ENCODE measurements at places on chromosomes 1 and 21.

DNA sequence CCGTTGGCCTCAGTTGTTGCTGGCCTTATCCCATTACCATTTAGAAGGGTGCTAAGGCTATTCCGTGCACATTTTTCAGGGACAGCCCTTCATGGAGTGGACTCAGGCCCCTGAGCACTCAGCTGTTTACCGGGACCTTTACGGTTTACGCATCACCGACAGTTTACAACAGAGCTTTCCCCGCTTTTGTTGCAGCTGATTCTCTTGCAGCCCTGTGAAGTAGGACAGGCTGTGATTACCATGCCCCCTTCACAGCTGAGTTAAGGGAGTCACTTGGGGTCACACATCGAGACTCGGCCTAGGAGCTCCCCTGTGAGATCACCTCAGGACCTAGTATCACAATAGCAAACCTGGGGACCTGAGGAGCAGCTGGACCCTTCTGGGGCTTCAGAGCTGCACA lies 41.9 kb downstream of the PTPRF start:
- DNase-seq, result no peak

- no peak for DNase-seq
These were observed 19.5 kb downstream of the HLCS start for GRCh38 chr21:36946949-36947356.

DNA sequence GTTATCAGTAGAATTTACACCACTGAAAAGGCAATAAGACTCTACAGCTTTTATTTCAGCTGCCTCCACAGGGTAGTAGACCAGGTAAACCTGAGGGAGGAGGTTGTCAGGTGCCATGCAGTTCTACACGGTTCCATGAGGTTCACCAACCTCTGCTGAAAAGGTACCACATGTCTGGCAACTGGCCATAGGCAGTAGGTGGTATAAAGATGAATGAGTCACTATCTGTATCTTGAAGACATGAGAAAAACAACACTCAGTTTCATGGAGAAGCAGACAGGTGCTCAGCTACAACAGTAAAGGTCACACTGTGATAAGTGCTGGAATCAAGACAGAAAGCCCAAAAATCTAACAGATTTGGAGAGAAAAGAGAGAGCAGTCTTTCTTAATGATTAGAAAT lies 145.4 kb downstream of the PTGER3 start:
- DNase-seq, result no peak

DNA sequence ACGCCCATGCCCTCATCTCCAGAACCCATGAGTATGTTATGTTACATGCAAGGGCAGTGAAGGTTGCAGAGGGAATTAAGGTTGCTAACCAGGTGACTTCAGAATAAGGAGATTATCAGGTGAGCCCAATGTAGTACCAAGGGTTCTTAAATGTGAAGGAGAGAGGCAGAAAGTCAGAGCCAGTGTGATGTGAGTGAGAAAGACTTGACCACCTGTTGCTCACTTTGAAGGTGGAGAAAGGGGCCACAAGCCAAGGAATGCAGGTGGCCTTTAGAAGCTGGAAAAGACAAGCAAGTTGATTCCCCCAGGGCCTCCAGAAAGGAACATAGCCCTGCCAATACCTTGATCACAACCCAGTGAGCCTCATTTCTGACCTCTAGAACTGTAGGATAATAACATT lies 84.7 kb upstream of the CLDN14 start:
- DNase-seq, result no peak

- no peak for DNase-seq
These were observed 23.8 kb upstream of the KIAA1614 start for GRCh38 chr1:180888870-180889269.

- no peak for DNase-seq
These were observed 181.4 kb upstream of the KIAA0040 start for GRCh38 chr1:175373786-175374623.

DNA sequence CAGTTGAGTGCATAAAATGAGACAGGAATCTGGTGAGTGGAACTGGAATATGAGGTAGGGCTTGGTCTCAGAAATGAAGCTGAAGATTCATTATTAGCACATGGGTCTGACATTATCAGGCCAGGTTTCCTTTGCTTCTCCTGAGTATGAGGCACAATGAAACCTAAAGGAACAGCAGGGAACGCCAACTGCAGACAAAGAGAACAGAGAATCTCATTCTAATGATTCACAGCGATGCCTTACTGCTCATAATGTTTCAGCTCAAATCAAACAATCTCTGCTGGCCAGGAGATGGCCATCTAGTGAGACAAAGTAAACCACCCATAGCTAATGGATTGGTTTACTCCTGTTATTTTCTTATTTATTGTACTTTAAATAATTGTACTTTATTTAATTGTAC lies 133.5 kb downstream of the C1orf21 start:
- no peak for DNase-seq

DNA sequence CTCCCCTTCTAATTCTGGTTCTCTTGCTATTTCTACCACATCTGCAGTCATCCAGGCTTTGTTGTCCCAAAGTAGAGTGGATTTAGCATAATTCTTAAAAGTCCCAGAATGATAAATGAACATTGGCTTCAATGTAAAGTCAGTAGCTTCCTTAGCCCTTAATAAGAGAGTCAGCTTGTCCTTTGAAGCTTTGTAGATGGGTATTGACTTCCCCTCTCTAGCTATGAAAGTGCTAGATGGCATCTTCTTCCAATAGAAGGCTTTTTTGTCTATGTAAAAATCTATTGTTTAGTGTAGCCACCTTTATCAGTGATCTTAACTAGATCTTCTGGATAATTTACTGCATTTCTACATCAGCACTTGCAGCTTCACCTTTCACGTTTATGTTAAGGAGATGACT lies 181.4 kb upstream of the B3GALT2 start:
- DNase-seq, result no peak

DNA sequence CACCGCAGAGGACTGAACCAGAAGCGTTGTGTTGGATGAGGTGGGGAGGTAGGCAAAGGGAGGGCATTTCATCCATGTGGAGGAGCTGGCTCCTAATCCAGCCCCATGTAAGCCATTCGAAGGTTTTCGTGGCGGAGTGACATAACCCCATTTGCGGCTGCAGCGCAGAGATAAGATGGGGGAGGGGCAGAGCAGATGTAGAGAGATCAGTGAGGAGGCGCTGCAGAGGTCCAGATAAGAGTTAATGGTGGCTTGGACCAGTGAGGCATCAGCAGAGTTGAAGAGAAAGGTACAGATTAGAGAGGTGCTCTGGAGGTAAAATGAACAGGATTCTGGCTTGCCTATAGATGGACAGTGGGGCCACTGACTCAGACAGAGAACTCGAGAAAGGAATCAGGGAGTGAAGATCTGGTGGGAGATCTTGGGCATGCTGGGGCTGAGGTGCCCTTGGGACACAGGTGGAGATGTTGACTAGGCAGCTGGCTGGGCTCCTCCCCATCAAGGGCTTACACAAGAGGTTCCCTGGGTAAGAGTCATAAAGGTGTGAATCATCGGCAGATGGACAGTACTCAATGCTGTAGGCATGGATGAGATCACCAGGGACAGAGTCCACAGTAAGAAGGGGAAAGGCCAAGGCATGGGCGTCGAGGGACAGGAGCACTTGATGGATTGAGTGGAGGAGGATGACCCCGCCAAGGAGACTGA lies 7.8 kb upstream of the PTPRF start:
- no peak for DNase-seq

- DNase-seq, result no peak
These were observed 511.0 kb upstream of the CAMK1G start for GRCh38 chr1:209072481-209072880.

- no peak for DNase-seq
These were observed 5.0 kb downstream of the ATP1A4 start for GRCh38 chr1:160156361-160156760.

DNA sequence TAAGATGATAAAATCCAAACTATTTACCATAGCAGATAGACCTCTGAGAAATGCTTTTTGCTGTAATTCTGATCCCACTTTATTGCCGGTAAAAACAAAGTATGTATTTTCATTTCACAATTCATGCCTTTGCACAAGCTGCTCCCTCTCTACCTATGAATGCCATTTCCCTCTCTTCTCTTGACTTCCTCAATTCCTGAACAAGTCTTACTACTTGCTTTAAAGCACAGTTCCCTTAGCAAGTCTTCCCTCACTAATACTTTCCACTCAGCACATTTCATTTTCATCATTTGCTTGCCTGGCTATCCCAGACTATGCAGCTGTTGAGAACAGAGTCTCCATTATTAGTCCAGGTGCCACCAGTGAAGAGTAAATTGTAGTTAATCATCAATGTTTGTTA lies 13.8 kb downstream of the GPATCH2 start:
- no peak for DNase-seq

- DNase-seq, result no peak
These were observed 124.4 kb upstream of the IRF2BP2 start for GRCh38 chr1:234734412-234734835.

DNA sequence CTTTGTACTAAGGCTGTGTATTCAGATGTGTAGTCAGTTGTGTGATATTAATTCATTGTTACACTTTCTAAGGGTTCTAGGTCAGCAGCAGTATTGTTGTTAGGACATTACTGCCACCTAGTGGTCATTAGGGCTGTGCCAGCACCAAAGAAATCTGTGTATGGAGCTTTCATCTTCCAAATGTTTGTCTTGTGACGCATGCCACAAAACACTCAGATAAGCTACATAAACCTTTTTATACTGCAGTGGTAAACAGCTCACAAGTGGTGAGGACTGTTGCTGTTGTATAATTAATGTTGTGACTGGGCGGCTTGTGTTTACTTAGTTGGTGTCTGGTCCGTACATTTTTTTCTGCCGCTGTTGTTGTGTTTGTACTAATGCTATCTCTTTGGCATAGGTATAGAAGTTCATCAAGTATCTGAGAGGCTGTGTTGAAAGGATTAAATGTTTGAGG lies 51.7 kb downstream of the S1PR1 start:
- peak; percentile 46 for DNase-seq

DNA sequence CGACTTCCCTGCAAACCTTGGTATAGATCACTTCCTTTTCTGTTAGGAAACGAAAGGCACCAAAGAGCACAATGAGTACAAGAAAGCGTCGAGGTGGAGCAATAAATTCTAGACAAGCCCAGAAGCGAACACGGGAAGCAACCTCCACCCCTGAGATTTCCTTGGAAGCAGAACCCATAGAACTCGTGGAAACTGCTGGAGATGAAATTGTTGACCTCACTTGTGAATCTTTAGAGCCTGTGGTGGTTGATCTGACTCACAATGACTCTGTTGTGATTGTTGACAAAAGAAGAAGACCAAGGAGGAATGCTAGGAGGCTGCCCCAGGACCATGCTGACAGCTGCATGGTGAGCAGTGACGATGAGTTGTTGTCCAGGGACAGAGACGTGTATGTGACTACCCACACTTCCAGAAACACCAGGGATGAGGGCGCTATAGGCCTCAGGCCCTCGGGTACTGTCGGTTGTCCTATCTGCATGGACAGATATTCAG lies 18.5 kb downstream of the FAM89A start:
- DNase-seq, result no peak

DNA sequence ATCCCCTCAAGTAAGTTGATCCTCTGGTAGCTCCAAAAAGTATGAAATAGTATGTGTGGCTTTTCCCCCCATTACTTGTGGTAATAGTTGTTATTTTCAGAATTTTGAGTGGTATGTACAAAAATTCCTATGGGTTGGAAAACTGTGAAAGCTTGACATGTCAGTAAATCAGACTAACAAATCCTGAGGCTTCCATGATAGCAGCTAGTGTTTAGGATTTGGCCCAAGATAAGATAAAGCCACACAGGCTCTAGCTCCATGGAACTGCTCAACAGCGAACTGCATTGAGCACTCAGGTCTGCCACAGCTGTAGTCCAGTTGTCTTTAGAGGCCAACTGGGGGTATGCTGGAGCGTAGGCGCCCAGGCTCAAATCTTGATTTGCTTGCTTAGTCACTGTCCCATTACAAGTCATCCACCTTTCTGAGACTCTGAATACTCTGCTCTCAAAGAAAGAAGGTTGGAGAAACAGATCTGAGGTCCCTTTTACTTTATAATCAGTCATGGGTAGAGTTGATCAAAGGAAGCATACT lies 28.7 kb downstream of the ATP1A1 start:
- DNase-seq, result no peak

DNA sequence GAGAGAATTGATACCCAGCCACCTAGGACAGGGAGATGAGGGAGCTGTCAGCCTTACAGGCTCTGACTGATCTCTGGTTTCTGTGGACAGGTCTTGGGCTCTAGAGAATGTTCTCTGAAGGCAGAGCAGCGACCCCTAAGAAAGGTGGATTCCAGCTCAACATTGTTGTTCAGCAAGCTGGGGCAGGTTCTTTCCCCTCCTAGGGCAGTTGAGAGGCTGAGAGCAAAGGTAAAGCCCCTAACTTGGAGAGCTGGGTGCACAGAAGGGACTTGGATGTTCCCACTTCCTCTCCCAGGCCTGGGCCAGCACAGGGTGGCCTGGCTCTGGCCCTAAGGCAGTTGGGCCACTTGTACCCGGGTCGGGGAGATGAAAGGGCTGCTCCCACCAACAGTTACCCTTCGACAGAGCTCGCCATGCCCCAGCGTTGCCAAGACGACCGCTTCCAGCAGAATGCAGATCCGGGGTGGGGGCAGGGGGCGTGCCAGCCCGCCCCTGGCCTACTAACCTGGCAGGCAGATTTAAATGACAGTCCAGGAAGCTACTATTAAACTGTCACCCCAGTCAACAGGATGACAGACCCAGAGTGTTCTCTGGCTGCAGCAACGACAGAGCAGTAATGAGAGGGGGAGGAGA lies 31.6 kb downstream of the LRP8 start:
- no peak for DNase-seq

DNA sequence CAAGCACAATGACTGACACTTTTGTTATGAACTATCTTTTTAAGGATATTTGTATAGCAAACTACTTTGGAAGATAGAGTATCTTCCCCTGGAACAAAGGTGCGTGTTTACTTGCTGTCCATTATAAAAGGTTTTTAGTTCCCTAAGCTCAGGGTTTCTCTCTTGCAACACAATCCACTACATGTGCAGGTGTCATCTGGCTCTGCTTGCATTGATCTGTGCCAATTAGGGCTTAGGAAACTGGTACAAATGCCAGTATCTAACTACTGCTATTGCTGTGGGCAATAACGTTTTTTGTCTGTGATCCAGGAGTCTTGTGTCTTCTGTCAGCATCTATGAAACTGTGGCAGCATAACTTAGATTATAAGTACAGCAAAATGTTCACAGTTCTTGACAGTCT lies 68.3 kb upstream of the ABCD3 start:
- DNase-seq, result no peak

All from stimulated activated CD8-positive, alpha-beta memory T cell treated with anti-CD3 and anti-CD28 coated beads, Interleukin-2, amount 100 ng/mL, for 1 hour (primary cell).